Ammon's horn (tissue), 1 donor: ENCODE measurements at places on chromosomes 4 and X.

DNA sequence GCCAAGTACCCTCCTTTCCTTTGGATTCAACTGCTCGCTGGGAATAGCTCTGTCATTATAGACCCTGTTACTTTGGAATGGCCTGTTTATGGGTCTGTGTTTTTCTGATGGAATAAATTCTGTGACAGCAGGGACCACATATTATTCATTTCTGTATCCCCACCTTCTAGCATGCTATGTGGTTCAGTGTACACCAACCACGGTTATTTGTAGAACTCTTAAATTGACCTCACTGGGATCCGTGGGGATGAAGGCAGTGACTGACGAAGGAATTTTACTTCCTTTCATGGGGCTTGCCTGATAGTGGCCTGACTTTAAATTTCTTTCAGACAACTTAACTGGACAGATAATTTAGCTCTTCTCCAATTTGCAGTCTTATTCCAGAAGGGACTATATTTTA, 343.2 kb downstream of the SPRY1 start:
- no peak for DNase-seq

DNA sequence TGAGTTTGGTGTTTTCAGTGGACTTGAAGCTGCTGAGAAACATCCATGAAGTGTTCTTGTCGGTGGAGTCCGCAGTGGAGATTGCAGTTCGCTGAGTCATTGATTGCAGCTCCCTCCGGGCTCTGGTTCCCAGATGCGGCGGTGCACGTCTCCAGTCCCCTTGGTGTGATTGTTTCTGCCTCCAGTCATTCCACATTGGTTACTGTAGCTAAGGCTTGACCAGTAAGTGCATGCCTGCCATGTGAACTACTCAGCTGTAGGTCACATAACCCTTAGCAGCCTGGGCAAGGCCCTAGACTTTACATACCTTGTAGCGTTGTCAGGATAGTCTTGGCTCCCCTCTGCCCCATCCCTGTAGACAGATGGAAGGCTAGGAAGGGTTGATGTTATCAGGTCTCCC, 53.8 kb upstream of the CLCN4 start:
- DNase-seq: no peak

DNA sequence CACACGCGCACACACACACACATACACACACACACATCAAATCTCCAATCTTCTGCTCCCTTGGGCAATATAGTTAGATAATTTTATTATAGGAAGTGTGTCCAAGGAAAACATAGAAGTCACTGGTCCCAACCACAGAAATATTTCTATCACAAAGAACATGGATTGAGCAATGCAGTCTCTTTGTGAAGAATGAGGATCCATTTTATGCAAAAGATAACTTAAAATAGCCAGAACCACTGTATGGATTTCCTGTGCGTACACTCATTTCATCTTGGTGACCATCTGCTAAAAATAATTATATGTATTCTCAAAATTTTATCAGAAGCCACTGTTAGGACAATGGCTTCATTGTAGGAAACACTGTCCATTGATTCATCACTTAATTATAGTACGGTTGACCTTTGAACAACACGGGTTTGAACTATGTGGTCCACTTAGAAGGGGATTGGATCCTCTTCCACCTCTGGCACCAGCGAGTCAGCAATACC, 169.6 kb upstream of the MXRA5 start:
- DNase-seq: no peak

- DNase-seq: no peak
Measured at GRCh38 chr4:72629540-72629939, 60.5 kb upstream of the ADAMTS3 start.

DNA sequence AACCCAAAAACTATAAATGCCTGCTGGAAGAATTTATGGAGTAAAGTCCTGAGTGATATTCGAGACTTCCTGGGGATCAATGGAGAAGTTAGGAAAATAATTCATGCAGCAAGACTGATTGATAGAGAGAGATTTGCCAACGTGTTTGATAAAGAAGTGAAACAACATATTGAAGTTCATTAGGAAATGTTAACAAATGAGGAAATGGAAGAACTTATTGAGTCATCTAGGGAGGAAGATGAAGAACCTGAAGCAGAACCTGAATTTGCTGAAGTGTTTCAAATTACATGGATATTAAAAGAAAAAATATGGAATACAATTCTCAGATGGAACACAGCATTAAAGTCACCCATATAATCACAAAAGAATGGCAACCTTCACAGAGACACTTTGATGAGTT, 39.0 kb downstream of the DDX60 start:
- DNase-seq: no peak

DNA sequence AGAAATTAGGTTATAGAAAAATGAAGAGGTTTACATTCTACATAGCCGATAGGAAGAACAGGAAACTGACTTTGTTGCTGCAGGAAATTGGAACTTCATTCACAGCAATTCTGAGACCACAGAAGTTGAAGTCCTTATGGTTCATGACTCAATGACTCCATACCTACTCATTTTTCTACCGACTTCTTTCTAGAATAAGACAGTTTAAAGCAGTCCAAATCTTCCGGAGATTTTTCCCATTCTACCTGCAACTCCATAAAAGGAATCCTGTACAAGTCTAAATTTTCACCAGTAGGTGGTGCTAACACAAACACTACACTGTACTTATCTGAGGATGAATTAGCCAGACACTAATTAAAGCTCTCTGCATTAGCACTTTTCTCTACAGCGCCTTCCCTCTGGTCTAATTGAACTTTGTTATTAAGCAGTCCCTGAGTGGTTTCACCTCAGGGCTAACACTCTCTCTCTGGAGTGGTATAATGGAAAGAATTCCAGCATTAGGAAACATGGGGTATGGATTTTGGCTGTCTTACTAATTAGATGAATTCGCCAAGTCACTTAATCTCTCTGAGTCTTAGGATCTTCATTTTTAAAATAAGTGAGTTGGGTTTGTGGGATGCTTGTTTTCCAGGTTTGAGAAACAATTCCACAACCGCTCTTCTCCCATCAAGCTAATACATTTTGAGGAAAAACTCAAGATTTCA, 167.9 kb downstream of the SMIM20 start:
- peak; percentile 69 for DNase-seq

GRCh38 chrX:130876226-130876625, 26.8 kb downstream of the ENOX2 start:
- DNase-seq: no peak

DNA sequence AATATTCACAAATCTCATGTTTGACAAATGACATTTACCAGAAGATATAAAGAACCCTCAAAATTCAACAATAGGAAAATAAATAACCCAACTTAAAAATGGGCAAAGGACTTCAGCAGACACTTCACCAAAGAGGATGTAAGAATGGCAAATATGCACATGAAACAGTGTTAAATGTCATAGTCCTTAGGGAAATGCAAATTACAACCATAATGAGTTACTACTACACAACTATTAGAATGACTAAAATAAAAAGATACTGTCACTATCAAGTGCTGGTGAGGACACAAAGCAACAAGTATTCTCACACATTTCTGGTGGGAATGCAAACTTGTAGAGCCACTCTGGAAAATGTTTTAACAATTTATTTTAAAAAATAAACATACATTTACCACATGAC, 40.8 kb upstream of the NR0B1 start:
- no peak for DNase-seq

DNA sequence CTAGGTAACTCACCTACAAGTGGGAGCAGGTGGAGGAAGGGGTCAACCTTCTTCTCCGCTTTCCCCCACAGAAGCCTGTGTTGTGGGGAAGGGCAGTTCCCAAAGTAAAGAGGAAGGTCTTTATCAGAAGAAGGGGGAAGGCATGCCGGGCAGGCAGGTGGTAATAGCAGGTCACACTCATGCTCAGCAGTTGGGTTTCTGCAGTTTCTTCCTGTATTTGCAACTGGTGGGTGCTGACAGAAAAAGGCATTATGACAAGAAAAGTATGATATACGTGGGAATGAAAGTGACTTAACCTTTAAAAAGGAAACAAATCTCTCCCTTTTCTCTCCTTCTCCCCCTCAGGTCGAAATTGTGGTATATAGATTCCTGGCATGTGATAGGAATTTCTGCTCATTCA, 3.7 kb downstream of the MTMR1 start:
- DNase-seq: no peak

DNA sequence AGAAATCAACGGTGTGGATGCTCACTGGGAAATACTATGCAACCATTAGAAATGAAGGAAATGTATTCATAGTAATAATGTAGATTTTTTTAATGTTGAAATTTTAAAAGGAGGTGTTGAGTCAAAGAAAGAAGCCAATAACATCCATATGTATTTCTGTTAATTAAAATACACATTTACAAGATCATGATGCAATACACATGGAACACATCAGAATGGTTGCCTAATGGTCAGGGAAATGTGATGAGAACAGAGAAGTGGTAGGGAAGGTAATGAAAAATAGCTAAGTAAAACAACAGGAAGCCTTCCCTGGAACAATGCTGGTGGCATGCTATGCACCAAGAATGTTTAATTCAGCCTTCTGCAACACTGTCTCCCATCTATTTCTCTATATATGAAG, 18.2 kb downstream of the AREG start:
- no peak for DNase-seq

DNA sequence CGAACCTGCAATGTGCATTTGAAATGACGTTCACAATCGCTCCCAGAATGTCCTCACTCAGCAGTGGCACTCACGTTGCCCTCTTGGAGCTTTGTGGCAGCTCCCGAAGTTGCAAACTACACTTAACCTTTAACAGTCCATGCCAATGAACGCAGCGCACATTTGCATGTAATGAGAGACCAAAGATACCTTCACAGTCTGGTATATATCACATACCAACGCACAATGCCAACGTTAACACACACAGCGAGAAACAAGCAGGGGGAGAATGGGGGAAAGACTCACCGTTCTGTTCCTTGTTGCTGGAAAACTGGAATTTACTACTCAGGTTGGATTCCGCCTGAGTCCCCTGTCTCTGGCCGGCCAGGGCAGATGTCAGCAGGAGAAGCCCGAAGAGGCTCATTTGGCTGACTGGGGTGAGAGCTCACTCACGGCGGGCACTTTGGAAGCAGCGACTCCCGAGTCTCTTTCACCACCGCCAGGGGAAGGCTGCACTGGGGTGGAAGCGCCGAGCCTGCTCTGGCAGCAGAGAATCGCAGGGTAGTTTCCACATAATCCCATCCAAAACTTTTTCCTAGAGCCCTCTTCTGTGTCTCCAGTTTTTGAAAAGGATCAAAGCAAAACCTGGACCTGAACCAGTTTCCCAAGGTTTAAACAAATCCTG, 966 bp downstream of the PDGFC start:
- DNase-seq: peak; percentile 75

GRCh38 chrX:111372086-111372485, 39.9 kb downstream of the DCX start:
- no peak for DNase-seq

DNA sequence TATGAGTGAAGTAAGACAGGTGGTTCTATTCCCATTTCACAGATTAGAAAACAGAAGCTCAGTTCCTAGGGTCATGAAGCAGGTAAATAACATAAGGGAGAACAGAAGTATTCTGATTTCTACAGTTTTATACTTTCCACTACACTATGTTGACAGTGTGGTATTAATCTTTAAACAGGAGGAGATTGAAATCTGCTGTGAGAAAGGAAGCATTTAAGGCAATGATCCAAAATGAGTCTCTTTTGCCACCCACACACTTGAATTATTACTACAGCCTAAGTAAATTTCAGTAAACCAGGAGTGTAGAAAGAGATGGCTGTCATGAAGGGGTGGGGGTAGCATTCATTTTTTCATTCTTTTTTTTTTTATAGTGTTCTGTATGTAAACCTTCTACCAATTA, 893.0 kb downstream of the C4orf33 start:
- no peak for DNase-seq

DNA sequence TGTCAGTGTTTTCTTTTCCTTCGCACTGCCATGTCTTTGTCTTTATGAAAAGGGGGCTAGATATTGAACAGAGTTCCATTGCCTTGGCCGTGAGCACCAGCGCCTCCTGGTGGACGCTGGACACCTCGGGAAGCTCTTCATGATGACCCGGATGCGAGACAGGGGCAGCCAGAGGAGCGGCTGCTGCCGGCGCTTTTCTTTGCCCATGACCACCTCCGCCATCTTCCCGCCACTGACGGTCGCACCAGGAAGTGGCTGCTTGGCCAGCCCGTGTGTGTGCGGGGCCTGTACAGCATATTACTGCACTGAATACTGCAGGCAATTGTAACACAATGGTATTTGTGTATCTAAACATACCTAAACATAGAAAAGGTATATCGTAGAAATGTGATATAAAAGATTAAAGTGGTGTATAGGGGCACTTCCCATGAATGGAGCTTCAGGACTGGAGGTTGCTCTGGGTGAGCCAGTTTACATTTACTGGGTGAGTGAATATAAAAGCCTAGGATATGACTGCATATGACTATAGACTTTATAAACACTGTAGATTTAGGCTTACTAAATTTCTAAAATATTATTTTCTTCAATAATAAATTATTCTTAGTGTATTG, 15.8 kb upstream of the GRIA2 start:
- no peak for DNase-seq

- DNase-seq: no peak
Measured at GRCh38 chr4:3819210-3819919, 53.2 kb downstream of the ADRA2C start.

DNA sequence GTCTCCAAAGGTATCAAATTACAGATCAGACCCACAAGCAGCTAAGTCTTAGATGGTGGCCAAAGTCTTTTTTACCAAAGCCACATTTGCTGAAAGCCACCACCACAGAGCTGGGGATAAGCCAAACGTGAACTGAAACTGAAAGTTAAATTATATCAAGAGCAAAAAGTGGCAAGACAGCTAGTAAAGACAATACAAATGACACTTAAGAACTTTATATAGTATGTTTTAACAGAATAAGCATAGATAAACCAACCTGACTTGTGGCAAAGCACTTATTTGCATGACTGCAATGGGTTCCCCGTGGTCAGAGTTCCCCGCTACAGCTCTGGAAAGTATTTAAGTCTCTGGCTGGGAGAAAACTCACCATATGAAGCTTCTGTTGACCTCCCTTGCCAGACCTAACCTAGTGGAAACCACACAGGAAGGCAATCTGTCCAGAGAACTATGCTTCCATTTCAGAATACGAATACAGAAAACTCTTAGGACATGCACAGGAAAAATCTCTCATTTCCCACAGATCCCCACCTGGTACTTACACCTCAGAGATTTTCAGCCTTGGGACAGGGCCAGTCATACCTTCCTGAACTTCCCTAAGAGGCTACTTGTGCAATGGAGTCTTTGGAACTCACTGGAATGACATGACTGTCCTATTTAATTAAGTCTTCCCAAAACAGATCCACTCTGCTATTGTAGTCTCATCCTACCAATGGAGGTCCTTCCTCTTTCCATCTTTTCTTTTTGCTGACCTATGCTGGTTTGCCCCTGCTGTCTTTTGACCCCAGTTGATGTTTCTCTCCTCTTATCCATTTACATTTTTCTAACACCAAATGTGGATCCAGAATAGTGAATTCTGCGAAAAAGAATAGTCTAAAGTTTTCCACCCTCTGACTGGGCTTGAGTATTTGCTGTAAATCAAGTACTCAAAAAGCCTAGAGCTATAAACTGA, 225.1 kb downstream of the NR3C2 start:
- no peak for DNase-seq

DNA sequence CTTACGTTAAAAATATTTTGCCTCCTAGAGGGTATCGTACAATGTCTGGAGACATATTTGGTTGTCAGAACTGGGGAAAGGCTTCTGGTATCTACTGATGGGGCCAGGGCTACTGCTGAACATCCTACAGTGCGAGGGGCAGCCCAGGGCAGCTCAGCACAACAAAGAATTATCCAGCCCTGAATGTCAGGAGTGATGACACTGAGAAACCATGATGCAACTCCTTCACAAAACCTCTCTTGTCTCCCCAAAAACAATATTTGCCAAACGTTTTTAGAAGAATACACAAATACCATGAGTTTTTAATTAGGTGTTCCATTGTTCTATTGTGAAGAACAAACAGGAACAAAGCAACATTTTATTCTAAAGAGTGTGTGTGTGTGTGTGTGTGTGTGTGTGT, 43.4 kb upstream of the CLNK start:
- DNase-seq: no peak
